Hematopoietic multipotent progenitor cell treated with erythropoietin and hydrocortisone succinate and interleukin-3 and kit ligand, for 15 days (in vitro differentiated cells): ENCODE measurements at places on chromosomes 7 and 10.

DNA sequence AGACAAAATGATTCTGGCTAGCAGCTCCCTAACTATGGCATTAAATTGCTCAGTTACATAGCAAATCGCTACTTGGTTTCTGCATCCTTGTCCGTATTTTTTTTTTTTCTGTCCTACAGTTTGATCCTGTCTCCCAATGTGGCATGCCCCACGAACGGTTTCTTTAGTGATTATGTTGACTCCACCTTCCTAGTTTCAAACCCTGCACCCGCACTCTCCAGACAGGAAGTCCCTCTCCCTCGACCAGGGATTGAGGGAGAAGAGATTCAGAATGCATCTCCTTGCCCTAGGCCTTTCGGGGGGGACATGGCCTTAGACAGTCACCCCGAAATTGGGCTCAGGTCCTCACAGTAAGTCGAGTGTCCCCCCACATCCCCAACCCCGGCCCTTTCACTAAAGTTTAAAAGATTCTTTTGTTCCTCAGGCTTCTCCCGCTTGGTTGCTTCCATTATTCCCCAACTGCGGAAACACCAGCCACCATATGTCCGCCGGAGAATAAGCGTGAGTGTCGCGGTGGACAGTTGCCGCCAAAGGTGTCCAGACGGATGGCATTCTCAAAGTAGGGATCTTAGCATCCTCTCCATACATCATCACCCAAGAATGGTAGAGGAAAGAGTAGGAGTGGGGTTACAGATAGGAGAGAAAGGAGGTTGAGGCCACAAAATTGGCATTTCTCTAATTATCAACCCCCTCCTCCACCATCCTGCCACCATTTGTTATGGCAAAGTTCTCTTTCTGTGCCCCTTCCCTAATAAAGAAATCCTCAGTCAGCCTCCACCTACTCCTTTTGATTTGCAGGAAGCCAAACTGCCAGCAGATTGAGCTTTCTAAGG lies 7.3 kb downstream of the EVX1 start:
- no peak for DNase-seq

DNA sequence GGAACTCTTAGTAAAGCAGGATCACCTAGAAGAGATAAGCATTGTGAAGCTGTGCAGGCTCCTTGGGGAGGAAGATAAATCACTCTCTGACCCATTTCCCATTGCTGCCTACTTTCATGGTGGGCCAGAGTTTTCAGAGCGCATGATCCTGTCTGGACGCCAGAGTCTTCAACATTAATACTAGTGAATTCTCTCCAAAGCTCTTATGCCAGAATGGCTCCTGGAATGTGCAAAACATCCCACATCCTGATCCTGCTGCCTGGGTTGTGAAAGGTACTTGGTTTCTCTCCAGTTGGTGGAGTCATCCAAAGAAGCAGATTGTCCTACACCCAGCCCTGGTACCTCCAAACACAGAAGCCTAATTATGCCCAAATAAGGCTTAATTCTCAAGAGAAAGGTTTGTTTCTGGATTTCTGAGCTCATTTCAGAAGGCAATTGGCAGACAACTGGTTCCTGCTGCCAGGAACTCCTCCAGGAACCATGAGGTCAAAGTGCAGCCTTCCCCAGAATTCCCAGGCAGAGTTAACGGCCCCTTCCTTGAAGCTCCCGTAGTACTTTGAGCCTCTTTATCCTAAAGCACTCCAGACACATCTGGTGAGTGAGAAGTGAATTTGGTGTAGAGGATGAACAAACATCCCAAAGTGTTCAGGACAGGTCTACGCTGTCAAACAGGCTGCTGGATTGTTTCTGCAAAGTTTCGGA lies 495.2 kb downstream of the PLXNA4 start:
- DNase-seq, result no peak

GRCh38 chr10:3681642-3682554 lies 103.1 kb downstream of the KLF6 start:
- DNase-seq, result no peak

- DNase-seq, result no peak
Measured at GRCh38 chr10:43347997-43348396, 23.4 kb upstream of the FXYD4 start.

DNA sequence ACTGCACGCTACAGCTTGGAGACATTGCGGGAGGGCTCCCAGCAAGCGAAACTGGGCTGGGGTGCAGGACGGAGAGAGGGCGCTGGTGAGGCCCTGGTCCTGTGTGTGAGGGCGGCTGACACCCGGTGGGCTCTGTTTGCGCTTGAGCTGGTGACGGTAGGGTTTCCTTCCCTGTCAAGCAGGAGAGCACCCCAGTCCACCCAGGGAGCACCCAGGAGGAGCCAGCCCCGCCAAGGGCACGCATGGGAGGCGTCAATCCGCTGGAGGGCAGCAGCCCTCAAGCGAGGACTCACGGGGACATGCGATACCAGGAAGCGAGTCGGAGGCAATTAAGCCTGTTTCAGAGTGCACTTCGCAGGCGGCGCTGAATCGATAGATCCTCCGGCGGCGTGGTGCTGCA lies 109.4 kb downstream of the MAD1L1 start:
- DNase-seq, result no peak

DNA sequence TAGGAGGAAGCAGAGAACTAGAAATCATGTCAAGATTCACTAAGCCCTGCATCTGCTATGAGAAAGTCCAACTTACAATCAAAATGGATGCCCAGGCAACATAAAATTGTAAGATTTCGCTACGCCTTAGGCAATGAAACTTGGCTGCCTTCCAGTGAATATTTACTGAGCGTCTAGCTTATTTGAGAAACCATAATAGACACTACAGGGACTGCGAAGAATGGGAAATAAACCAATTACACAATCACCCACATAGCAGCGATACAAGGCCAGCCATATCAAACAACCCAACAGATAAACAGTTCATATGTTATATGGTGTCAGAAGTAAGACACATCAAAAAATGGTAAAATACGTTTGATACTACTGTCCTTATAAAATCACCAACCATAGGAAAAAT lies 545.0 kb upstream of the C7orf33 start:
- no peak for DNase-seq

DNA sequence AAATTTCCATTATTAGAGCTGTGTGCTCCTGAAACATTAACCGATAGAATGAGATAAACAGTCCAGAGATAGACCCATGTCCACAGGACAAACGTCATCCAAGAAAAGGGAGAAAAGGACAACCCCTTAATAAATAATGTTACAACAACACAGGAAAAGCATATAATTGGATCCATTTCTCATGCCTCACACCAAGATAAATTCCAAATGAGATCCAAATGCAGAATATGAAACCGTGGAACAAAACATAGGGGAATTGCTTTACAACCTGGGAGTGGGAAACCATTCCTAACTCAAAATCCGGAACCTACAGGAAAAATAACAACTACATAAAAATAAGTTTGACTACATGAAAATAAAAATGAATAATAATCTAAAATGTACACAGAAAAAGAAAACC lies 22.4 kb upstream of the NEBL start:
- no peak for DNase-seq

GRCh38 chr10:483261-483660 lies 206.2 kb downstream of the DIP2C start:
- DNase-seq, result no peak

- peak; percentile 65 for DNase-seq
Measured at GRCh38 chr7:73851410-73852338, 9.3 kb upstream of the TMEM270 start.

- DNase-seq, result no peak
Measured at GRCh38 chr10:75408911-75409885, 7.6 kb upstream of the ZNF503 start.

DNA sequence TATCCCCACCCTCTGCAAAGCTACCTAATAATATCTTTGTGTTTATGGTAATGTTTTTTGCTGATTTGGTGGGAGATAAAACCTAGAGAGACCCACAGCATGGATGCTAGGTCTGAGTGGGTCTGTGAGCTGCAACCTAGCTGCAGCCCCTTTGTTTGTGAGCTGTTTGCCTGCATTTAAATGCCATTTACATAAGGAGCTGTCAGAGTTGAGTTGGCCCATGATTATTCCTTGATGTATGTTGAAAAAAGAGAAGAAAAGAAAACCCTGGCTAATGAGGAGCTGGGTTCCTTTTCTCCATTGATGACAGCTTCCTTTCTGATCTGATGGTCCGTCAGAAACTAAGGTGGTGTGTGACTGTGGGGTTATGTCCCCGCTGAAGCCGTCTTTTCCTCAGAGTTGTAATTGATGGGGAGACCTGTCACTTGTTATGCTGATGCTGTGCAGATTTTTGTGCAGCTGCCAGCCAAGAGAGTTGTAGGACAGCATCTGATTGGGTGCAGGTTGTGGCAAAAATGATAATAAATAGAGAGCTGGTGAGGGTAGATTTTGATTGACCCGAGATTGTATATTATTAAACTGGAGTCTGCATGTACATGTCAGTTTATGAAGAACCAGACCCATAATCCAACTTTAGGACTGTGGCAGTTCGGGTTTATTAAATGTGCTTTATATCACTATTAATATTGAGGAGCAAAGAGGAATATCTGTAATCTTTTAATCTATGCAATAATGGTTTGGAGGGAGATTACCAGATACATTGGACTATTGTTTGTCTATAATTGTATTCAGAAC lies 219.8 kb downstream of the AUTS2 start:
- DNase-seq, result no peak

DNA sequence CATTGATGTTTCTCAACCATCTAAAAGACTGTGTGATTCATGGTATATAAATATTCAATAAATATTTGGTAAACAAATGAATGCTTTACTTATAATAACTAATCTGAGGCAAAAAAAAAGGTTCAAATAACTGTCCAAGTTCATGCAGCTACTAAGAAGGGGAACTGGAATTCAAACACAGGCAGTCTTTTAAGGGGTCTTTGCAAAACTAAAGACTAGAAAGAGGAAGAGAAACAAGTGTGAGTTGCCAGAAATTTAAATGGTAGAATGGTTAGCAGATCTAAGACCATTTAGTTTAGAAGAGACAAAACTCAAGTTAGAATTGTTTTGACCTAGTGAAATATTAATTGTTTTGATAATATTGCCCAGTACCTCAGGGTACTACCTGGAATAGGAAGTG lies 642.0 kb upstream of the LRRN3 start:
- DNase-seq, result no peak

DNA sequence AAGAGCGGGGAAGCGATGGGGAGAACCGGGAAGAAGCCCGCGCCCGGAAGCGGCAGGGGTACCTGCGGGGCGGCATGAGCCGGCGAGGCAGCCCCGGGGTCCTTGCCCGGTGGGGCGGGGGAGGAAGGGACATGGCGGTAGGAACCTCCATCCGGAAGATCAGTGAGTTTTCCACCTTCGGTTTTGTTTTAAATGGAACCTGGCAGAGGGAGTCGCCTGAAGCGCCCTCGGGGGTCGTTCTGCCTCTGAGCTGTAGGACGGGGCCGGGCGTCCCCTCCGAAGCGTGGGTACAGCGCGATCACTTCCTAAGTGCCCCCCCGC lies 471 bp downstream of the PFKP start:
- DNase-seq, result no peak

GRCh38 chr10:57992321-57993077 lies 275.2 kb downstream of the IPMK start:
- no peak for DNase-seq

GRCh38 chr7:103680161-103681144 lies 234.4 kb upstream of the SLC26A5 start:
- DNase-seq, result no peak

DNA sequence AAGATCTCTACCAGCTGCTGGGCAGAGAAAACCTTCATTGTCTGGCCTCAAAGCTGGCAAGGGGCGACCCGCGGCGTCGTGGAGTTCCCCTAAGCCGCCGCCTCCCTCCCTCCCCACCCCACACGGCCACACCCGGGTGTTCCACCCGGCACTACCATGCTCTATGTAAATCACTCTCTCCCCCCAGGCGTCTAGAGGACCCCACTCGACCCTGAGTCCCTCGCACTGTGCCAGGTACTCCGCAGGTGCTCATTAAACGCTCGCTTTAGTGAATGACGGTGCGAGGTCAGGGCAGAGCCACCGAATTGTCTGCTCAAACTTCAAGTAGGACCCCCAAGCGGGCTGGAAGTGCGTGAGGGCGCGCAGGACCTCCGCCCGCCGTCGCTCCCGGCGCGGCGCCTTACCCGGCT lies 628 bp downstream of the PARP12 start:
- peak; percentile 34 for DNase-seq

- DNase-seq, result no peak
Measured at GRCh38 chr10:111018021-111018420, 58.8 kb upstream of the ADRA2A start.

DNA sequence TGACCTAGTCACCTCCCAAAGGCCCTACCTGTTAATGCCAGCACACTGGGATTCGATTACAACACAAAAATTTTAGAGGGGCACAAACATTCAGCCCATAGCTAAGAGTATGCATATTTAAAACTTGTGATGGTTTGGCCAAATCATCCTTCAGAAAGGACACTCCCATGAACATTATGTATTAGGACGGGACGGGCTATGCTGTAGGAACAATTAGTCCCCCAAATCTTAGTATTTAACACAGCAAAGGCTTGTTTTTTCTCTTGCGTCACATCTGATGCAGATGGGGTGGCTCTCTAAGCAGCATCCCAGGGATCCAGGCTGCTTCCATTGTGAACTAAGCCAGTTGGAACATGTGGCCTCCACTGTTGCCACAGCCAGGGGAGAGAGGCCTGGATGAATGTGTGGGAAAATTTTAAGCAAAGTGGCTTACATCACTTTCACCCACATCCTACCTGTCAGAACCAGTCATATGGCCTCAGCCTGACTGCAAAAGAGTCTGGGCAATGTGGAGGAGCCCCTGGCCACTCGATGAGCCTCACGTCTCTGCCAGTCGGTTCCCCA lies 26.6 kb downstream of the CHST3 start:
- no peak for DNase-seq

DNA sequence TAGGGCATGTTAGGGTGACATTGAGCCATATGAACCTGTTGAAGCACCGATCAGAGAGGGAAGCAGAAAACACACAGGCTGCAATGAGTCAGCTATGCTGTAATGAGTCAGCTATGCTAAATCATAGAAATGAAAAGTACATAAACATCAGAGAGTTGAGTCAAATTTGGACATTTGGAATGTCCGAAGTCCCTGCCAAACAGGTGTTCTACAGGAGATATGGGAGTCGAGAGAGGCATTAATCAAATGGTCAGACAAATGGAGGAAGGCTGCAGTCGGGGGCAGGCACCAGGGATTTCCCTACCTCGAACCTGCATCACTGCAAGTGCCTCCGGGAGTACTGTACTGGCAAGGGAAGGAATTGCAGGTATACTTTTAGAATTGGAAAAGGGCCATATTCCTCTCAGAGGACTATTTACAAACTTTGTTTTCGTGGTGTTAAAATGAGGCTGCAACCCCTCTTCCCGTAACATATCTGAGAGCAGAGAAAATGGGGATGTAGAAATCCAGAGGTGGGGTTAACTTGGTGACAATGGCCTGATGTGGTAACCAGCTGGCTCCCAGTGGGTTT lies 8.8 kb upstream of the ZC3HAV1 start:
- peak; percentile 74 for DNase-seq

DNA sequence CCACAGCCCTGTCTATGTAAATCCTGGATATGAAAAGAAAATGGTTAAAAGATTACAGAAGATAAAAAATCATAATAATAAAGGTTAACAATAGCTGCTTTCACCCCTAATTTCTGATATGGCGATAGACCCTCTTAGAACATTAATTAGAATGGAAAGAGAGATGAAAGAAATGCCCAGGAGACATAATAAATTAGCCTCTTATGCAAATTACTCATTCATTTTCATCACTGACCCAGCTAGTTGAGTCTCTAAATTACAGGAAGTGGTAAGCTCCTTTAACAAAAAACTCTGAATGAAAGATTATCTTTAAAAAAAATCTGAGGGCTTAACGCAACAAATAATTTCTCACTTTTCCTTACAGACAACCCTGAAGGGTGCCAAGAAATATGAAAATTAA lies 12.4 kb downstream of the GFRA1 start:
- DNase-seq, result no peak
